Uterus (tissue), 4 donors: ENCODE measurements at places on chromosomes 2 and 18.

GRCh38 chr2:65481961-65482360, 49.6 kb upstream of the SPRED2 start:
- no peak for DNase-seq

DNA sequence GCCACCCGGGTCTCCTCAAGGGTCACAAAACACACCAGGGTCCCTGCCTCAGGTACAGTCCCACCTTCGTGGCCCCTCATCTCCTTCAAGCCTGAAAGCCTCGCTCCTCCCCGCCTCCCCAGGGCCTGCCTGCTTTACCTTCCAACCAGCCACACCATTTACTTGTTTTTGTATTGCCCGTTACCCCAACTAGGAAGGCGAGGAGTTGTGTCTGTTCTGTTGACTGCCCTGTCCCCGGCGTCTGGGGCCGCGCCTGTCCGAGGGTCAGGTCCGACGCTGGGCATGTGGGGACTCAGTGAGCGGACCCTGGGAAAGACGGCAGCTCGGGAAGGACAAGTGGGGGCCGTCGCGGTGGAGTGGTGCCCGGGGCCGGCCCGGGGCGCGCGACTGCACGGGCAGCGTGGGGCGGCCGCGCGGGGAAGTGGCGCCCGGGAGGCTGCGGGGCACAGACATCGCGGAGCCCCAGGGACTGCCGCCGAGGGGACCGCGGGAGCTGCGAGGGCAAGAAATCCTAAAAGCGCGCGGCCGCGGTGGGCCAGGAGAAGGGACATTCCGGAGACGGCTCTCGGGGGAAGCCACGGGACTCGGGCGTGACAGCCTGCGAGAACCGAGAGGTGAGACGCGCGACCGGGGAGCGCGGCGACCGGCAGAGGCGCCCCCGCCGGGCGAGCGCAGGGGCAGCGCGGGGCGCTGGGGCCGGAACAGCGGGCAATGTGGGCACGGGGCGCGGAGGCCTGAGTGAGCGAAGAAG, 797 bp upstream of the GRHL1 start:
- DNase-seq: peak; percentile 23

DNA sequence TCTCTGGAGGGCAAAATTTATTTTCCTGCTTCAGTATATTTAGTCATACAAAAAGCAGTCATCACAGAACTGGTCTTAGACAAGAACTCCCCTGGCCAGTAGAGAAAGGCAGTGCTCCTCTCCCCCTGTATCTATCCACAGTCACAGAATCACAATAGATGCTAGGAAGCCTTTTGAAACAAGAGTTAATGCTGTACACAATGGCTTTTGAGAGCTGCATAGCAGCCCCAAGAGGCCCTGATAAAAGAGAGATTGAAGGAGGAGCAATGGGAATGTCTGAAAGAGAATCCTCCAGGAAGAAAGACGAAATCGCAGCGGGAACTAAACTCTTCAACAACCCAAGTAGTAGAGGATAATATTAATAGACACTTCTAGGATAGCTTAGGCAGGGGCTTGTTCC, 330.2 kb downstream of the RBM43 start:
- DNase-seq: no peak

- DNase-seq: no peak
Observed at GRCh38 chr2:3542107-3542506, 16.0 kb downstream of the RNASEH1 start.

DNA sequence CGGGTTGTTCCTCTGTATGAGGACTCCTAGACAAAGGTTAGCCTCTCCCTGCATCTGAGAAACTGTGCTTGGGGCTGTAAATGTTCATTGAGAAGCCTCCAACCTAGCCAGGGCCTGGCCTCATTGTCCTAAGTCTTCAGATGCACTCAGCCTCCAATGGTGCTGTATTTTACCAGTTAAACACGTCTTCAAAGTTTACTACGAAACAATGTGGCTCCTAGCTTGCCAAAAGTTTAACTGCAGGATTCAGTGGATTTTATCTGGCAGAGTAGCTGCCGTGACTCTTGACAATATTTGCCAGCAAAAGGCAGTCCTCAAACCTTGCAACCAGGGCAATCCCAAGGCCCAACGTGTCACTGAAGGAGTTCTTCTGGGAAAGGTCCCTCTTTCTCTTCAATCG, 1.1 kb downstream of the PID1 start:
- DNase-seq: no peak

GRCh38 chr2:231415029-231415428, 19.5 kb downstream of the B3GNT7 start:
- DNase-seq: no peak

- DNase-seq: no peak
Observed at GRCh38 chr2:105754011-105754410, 9.3 kb downstream of the NCK2 start.

DNA sequence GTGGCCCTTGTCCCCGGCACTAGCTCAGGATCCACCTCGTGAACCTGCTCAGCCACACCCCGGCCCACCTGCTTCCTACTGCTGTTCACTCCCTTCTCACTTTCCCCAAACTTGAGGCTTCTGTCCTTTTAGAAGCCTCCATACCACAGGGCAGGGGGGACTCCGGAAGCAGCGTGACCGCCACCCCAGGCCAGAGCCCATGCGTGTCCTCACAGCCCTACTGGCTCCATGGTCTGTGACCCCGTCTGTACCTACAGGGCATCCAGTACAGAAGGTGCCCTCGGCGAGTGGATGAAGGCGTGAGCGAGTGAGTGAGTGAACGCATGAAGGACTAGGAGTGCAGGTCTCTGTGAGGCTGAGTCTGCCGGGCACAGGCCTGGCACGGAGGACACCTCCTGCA, 253.2 kb downstream of the TWIST2 start:
- DNase-seq: no peak

DNA sequence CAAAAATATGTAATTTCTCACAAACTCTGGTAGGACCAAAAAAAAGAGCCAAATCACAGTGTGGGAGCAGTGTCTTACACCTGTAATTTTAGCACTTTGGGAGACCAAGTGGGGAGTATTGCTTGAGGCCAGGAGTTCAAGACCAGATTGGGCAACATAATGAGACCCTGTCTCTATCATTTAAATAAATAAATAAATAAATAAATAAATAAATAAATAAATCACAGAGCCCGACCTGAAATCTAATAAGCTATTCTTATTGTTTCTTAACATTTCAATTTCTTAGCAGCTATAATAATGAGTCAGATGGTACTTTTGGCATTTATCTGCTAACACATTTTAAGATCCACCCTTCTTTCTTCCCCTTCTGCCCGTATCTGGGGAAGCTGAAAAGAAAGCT, 1229.6 kb downstream of the SUCLG1 start:
- no peak for DNase-seq

GRCh38 chr18:13615432-13615861, 110.9 kb downstream of the FAM210A start:
- no peak for DNase-seq

DNA sequence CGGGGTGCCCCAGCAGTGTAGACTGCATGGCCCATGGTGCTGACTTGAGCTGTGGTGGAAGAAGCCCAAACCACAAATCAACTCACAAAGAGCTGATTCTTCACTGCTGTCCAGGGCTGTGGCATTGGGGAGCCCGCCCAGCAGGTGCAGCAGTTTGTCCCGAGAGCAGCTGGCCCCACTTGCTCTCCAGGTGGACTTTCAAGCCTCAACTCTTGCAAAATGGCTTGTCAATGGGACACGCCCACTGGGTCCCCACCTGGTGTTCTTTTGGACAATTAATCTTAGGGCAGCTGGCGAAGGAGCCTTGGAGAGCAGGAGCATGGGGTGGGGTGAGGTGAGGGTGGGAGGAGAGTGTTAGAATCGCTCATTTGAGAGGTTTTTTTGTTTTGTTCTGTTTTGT, 117.9 kb downstream of the MYCN start:
- no peak for DNase-seq

DNA sequence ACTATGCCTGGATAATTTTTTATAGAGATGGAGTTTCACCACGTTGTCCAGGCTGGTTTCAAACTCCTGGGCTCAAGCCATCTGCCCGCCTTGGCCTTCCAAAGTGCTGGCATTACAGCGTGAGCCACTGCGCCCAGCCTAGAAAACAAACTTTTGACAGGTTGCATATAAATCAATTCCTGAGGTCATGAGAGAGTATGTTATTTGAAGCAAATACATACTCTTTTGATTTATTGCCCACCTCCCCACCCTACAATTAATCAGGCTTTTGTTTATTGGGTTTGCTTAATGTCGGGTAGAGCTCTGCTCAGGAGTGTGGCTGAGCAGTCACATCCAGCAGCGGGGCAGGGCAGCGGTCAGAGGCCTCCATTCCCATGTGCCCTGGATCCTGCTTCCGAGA, 37.9 kb upstream of the ASB1 start:
- no peak for DNase-seq

- no peak for DNase-seq
Observed at GRCh38 chr18:13612196-13612997, 114.0 kb downstream of the FAM210A start.

- no peak for DNase-seq
Observed at GRCh38 chr2:47046271-47046670, 108.8 kb downstream of the STPG4 start.

DNA sequence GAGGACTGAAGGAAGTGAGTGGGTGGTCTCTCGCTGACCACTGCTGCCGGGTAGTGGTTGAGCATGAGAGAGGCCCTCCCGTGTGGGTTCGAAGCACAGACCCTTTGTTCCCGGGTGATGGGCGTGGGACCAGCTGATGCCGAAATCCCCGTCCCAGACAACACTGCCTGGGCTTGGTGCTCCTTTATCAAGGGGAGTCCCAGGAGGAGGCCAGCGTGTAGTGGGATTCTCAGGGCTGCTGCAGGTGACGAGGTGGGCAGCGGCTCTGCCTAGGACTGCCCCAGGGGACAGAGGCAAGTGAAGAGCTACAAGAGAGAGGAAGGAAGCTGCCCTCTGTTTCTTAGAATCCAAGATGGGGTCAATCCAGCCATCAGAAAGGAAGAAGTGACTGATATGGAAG, 251.3 kb upstream of the PXDN start:
- no peak for DNase-seq

DNA sequence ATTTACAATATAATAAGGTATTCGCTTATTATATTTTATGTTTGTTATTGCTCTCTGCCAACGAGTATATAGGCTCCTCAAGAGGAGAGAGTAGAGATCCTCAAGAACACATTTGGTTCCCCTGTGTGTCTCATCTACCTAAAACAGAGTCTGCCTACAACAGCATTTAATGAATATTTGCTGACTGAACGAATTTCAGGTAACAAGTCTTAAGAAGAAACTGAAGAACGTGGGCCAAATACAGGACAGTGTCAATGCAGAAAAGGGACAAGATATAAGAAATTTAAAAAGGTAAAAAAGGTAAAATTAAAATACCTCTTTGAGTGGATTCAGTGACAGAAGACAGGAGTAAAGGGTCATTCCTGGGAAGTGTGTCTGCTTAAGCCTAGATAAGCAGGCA, 129.2 kb downstream of the HNMT start:
- no peak for DNase-seq

DNA sequence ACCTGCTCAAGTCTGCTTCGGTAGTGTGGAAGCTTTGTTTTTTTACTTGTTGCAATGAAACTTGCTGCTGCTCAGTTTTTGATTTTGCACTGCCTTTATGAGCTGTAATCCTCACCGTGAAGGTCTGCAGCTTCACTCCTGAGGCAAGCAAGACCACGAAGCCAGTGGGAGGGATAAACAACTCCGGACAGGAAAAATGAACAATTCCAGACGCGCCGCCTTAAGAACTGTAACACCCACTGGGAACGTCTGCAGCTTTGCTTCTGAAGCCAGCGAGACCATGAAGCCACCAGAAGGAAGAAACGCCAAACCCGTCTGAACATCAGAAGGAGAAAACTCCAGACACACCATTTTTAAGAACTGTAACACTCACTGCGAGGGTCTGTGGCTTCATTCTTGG, 245.7 kb upstream of the REG3G start:
- peak; percentile 21 for DNase-seq

- no peak for DNase-seq
Observed at GRCh38 chr2:51194656-51195055, 162.7 kb upstream of the NRXN1 start.

DNA sequence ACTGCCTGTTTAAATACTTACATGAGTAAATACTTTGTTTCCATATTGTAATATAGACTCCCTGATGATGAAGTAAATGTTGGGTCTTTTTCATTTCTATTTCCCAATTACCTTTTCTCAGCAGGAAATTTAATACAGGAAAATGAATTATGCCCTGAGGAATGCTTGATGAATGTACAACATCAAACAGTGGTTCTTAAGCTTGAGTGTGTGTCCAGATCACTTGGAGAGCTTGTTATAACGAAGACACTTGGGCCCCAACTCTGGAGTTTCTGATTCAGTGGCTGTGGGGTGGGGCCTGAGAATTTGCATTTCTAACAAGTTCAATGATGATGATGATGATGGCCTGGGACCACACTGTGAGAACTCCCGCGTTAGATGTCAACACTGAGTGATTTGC, 7.1 kb upstream of the ME2 start:
- DNase-seq: no peak

DNA sequence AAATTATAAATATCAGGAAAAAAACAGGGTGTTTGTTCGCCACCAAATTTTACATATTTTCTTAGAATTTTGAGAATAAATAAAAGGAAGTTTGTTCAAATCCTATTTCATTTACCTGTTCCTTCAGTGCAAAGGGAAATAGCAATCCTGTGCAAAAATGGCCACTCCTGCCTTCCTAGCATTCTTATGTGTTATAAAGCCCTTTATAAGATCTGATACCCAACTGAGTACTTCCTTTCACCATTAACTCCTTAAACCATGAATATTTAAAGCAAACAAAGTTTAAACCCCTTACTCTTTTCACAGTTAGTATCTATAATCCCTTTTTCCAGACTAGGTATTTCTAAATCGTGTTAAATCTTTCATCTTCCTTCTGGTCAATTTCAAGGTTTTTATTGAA, 427.8 kb downstream of the NR4A2 start:
- no peak for DNase-seq

GRCh38 chr2:226581004-226581403, 218.6 kb downstream of the IRS1 start:
- DNase-seq: no peak

DNA sequence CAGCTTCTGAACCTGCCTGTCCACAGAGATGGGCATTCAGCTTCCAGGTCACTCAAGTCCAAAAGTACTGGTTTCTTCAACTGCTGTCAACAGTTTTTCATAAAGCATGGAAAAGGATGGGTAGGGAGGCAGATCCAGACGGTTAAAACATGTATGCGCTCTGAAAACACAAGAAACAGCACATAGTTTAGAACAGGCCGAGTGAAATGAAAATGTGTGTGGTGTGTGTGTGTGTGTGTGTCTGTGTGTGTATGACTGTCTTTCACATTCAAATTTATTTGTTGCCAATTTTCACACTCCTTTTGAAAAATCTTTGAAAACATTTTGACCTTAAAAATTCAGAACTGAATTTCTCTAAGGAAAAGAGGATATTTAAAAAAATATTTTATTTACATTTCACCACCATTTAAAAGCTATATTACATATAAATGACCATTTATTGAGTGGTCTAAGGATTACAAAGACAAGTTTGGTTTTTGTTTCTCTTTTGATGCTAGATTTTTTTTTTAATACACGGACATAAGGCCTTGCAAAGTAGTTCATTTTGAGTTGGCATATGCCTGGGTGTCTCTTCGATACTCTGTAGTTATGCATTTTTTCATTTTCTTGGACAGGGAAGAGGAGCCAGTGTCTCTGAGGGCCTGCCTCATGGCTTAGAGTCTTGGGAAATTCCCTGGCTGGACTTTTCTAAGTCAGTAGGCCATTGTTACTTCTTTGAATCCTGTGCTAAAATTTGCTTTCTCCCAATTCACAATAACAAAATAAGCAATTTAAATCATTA, 30.0 kb upstream of the STK17B start:
- DNase-seq: no peak

GRCh38 chr2:23467618-23468017, 82.6 kb downstream of the KLHL29 start:
- no peak for DNase-seq
